ENCODE measurements at places on chromosomes 7 and 10.
A peak's percentile ranks its signal among the peaks of the same experiment; 100 is the strongest.

DNA sequence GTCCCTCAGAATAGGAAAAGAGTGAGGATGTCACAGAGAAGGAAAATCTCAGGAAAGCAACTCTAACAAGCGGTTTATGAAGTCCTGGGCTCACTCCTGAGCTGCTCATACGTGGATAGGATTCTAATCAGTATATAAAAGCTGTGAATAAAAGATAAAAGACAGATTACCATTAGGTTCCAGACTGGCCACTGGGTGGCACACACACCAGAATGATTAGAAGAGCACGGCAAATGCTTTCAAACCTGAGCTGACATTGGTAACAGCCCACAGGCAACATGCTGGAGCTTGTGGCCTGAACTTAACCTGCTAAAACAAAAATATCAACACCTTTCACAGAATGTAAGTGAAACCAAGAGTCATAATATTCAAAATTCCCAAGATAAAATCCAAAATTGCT, 370.8 kb downstream of the GRID1 start:
- no peak for DNase-seq

- no peak for DNase-seq
These were observed 243.0 kb downstream of the BICC1 start for GRCh38 chr10:58755677-58756076.

- no peak for DNase-seq
These were observed 13.1 kb upstream of the ZMIZ2 start for GRCh38 chr7:44735403-44736165.

DNA sequence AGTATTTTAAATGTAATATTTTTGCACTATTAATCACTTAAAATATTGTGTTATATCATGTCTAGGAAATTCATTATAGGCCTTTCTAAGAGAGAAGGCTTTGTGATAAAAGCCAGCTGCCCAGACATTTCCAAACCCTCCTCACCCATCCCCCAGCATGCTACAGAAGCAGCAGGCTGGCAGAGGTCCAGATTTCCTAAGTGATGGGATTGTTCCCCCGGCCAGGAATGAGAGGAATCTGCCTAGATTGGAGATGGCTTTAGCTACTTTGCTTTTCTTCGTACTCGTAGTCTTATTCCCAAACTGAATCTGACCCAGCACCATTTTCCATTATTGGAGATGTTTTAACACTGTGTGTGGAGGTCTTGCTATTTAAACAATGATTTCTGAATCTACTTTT, 29.4 kb downstream of the CDK14 start:
- DNase-seq = no peak

DNA sequence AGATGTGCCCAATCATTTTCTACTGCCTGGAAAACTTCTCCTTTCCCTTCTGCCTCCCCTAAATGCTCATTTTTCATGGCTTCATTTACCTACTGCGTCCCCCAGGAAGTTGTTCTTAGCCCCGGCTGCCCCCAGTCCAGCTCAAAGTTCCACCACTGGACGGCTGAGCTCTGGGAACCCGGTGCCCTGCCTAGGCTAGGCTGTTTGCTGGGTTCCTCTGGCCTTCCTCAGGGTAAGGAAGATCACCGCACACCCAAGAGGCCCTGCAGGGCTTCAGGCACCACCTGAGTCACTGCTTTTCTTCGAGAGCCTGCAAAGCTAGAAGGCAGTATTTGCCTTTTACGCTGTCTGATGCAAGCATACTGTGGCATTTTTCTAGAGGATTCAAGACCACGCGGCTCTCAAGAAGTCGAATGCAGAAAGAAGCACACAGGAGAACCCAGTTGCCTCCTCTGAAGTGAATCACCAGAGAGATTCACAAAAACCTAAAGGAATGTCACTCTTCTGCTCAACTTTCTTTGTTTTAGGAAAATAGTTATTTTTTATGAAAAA, 46.7 kb upstream of the ZMIZ1 start:
- no peak for DNase-seq

DNA sequence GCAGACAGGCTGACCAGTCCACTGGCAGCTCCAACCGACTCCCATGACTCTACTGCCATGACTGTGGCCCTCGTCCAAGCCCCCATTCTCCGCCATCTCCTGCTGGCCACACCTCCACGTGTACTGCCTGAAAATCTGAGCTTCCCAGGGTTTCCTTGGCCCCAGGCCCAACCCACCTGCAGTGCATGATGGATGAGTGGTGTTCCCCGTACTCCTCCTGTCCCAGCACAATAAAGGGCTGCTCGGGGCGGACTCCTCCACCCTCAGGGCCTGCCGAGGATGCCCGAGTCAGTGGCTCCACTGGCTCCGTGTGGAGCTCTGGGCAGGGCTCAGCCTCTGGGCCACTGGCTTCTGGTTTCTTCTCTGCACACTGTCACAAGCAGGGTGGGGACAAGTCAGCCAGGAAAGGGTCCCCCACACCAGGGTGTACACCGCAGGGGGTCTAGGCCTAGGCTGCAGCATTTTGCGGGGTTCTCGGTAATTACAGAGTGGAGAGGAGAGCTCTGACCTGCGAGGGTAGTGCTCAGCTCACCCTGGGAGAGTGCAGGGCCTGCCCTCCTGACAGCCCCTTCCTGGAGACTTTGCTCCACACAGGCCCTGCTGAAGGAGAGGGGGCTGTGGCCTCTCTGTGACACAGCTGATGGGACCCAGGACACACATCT, 15.2 kb downstream of the WDR91 start:
- no peak for DNase-seq

DNA sequence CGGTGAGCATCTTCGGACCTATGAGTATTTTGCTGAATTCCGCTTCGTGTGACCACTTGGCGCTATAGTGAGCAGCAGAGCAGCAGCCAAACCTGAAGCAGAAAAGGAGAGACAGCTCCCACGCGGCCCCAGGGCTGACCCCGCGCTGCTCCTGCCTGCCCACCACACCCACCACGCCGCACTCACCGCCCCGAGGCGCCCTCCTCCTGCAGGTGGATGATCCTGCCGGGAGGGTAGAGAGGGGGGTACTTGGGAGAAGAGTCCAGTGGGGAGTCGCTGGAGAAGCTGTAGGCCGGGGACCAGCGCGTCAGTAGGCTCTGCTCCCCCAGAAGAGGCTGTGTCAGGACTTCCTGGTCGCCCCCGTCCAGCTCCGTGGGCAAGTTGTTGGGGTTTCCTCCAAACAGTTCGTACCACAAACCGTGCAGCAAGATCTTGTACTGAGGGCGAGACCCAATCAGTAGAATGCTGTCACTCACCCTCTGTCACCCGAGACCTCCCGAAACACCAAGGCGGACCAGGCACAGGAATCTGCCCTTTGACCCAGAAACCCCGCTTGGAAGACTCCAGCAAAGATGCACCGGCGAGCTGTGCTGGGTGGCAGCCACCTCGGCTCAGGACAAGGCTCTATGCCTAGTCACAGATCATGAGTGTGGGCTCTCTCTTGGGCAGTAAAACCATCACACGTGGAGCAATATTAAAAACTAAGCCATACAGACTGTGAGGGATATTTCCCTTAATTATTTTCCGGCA, 37.6 kb downstream of the DAGLB start:
- no peak for DNase-seq

DNA sequence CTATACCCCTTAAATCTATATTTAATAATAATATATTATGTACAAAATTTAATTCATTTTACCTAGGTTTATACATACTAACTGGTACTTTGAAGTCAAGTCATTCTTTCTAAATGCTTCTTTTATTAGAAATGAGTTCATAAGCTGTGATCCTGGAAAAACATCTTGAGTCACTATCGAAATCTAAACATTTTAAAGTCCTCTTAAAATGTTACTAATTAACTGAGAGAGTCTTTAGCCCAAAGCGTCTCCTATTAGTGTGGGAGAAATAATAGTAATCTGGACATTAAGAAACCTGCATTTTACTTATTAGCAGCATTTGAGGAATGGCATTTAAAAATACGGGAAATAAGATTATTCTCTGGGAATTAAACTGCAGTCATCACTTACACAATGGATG, 142.7 kb downstream of the CTNNA3 start:
- no peak for DNase-seq

GRCh38 chr7:127417346-127417745, 24.8 kb upstream of the ZNF800 start:
- DNase-seq = no peak

DNA sequence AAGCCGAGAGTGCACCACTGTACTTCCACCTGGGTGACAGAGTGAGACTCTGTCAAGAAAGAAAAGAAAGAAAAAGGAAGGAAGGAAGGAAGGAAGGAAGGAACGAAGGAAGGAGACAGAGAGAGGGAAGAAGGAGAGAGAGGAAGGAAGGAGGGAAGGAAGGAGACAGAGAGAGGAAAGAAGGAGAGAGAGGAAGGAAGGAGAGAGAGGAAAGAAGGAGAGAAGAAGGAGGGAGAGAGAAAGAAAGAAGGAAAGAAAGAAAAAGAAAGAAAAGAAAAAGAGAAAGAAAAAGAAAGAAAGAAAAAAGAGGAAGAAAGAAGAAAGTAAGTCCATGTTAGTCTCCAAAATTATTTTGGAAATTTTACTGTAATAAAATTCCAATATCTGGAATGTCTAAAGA, 33.4 kb upstream of the RSBN1L start:
- no peak for DNase-seq

DNA sequence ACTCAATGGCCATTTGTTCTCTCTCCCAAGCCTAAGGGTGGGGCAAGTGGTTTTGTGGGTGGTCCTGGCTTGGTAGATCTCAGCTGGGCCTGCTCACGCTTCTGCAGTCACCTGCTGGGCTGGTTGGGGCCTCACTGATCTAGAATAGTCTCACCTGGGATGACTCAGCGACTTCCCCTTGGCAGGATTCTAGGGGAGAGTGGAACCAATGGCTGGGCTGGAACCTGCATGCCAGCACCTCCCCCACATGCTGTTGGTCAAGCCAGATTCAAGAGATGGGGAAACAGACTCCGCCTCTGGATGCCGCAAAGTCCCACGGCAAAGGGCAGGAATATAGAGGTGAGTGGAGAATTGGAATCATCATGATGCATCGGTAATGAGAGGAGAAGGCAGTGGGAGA, 292.9 kb upstream of the NPVF start:
- no peak for DNase-seq

DNA sequence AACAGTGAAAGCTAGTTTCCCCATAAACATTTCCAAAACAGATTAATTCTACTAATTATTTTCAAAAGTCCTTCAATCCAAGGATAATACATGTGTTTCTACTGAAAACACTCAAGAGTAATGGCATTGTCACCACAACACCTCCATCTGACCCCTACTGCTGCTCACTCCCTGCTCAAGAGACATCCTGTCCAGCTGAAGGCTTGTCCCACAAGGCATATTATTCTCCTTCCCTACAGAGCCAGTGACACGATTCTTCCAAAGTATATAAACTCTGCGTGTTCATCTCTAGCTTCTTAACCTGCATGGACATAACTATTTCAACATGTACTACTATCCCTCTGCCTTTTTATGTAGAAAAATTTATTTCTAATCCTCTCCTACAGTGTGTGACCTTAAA, 182.1 kb downstream of the CPEB3 start:
- no peak for DNase-seq

GRCh38 chr10:24485304-24485703, 238.4 kb downstream of the ARHGAP21 start:
- no peak for DNase-seq

GRCh38 chr7:151080522-151081169, at the start of gene FASTK:
FASTK (minus strand) TSS chr7:151080809; CDS start chr7:151080766, 43 bp downstream.
- DNase-seq = peak; percentile 85

DNA sequence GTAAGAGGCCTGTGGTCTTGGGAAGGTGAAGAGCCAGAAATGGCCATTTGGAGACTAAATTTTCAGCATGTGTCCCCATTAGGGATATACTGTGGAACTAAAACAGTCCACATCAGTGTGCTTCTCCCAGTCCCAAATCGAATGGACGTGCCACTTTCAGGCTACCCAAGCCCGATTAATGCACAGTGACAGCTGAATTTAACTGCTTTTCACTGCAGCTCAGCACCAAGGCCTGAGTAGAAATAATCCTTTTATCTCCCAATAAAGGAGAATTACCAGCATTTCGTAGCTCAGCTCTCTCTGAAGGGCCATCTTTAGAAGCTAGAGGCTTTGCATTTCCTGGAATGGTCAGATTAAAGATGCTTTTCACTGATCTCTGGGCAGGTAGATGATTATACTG, 183.3 kb downstream of the NPSR1 start:
- no peak for DNase-seq

DNA sequence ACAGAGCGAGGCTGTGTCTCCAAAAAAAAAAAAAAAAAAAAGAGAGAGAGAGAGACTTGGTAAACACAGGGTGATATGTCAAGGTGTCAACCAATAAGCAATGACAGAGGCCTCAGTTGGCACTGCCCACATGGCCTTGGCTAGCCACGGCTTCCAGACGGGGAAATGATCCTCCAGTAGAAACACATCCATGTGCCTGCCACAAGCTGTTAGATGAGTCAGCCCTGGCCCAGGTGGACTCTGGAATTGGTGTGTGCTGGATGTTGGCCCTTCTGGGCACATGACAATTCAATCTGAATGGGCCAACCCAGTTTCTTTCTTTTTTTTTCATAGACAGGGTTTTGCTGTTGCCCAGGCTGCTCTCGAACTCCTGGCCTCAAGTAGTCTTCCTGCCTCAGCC, 13.7 kb downstream of the RFC2 start:
- DNase-seq = no peak

DNA sequence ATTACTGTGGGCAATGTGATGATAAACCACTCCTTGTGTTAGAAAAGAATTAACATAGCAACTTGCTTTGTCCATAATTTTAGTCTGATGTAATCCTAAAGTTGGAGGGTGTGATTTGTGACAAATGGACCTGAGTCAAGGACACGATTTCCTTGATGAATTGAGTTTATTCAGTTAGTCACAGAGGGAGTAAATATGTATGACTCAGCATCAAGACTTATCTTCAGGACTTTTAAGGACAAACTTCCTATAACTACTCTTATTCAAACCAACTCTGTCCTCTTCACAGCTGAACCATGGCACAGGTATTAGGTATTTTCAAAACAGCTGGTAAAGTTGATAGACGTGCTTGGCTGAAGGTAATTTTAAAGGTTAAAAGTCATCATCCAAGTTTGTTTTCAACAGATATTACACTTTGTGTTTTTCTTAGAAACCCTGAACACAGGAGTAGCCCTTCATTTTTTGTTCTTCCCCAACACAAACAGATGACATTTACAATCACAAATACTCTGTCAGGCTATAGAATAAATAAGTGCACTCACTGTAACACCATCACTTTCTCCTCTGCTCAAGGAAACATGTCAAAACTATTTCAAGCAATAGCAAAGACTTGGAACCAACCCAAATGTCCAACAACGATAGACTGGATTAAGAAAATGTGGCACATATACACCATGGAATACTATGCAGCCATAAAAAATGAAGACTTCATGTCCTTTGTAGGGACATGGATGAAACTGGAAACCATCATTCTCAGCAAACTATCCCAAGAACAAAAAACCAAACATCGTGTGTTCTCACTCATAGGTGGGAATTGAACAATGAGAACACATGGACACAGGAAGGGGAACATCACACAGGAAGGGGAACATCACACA, 54.5 kb downstream of the COA1 start:
- DNase-seq = no peak

DNA sequence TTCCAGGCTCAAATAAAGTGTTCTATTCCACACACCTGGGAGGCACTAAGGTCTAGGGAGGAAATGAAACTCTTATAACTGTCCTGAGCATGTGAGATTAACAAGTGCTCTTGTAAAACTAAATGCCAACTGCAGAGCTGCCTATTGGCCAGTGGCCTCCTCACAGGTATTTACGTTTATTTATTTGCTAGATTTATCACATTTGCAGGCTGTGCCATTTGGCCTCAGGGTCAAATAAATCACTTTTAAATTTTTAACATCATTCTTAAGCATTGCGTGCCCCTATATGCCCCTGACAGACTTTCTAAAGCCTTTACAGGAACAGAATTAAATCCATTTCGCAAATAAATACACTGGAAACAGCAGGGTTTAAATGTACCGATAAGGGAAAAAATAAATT, 381.8 kb upstream of the NFE2L3 start:
- DNase-seq = no peak

GRCh38 chr10:78354101-78354500, 320.4 kb downstream of the RPS24 start:
- DNase-seq = no peak

Data from activated CD4-positive, alpha-beta T cell treated with anti-CD3 and anti-CD28 coated beads, Interleukin-2, amount 50 U/mL, for 1 hour (primary cell).